ENCODE measurements at places on chromosomes 4 and X.

DNA sequence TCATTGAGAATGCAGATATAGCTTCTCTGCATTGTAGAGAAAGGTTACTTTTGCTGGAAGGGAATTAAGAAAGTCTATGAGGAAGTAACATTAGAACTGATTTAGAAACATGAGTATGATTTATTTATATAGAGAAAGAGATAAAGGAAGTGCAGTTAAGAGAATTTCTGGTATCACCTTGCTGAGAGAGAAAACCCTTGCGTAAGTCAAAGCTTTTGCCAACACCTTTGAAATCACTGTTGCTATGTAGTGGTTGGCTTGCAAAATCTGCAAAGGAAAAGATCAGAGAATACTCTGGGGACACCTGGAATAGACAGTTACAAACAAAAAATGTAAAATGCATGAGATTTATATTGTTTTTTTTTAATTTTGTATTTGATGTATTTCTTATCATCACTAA lies 137.3 kb upstream of the RXFP1 start:
- no peak for DNase-seq

DNA sequence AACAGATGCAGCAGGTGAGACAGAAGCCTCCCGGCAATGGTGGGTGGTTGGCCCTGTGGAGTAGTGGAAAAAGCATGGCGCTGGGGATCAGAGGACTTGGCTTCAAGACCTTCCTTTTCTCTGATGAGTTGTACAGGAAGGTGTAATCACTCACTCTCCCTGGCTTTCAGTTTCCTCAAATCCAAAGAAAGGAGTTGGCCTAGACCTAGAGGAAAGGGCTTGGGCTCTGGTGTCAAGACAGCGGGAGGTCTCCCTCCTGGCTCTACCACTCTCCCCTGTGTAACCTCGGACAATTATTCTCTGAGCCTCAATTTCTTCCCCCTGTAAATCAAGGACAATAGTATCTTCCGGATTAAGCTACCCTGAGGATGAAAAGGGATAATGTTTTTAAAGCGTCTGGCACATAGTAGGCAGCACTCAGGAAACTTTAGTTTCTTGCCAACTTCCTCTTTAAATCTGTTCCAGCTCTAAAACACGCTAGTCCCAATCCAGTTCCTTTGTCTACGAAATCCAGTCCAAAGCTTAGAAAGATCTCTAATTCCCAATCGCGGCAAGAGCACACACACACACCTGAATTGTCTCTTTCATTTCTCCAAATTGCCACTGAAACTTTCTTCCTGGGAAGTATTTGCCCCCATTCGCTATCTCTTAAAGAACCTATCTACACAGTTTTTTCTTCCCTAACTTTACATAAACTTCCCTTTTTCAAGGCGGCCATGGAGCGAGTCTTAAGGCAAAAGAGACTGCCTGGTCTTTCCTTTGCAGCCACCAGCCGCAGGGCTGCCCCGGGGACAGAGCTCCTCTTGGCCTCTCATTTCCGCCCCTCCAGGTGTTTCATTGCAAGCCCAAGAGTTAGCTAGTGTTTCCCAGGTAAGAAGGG lies 29.9 kb upstream of the GPC4 start:
- no peak for DNase-seq

DNA sequence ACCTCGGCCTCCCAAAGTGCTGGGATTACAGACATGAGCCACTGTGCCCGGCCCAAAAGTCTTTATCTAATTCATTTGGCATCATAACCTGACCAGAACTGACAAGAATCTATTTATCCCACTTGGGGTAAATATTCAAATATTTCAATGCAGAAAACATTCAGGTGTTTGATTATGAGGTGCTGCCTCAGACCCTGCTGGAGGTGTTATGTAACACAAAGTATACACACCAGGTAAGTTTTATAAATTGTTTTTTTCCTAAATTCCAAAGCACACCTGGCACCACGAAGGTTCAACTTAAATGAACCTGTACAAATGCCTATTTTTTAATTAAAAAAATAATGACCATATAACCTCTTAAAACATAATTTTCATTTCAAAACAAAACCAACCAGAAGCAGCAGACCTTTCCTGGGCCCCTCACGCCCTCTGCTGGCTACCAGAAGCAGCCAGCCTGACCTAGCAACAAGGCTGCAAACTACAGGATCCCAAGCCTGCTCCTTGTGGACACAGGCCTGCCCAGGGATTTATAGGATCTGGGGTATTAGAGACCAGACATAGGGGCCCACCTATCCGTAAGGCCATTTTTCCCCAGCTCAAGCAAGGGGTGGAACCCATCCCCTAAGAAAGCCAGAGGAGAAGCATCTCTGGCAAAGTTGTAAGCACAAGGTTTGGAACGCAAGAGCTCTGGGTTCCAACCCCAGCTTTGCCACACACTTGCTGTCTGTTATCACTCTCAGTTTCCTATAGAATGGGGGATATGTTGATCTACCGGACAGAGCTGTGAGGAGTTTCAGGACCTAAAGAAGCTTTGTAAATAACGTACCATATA lies 11.7 kb downstream of the OTUD5 start:
- DNase-seq = peak; percentile 24

DNA sequence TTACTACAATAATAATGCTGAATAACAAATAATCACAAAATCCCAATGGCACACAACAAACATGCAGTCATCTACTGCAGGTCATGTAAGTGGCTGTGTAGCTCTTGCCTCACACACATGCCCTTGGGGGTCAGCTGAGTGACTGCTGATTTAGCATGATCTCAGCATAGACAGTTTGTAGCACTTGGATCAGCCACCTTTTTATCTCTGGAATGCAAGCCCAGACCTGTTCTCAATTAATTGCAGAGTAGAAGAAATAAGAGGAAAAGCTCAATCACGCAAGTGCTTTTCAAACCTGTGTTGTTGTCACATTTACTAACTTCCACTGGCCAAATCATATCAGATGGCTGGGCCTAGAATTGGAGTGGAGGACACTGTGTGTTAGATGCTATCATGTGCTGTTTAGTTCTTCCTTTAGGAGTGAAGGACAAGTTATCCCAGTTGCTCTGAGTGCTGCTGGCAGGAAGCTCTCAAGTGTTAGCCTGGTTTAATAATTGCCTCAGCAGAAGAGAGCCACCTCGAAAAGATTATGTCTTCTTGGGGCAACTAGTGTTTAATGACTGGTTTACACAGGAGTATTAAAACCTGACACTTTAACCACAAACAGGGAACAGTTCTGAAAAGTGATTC lies 128.3 kb upstream of the EPHA5 start:
- no peak for DNase-seq

- no peak for DNase-seq
These were observed 8.2 kb downstream of the WDR1 start for GRCh38 chr4:10108391-10108790.

DNA sequence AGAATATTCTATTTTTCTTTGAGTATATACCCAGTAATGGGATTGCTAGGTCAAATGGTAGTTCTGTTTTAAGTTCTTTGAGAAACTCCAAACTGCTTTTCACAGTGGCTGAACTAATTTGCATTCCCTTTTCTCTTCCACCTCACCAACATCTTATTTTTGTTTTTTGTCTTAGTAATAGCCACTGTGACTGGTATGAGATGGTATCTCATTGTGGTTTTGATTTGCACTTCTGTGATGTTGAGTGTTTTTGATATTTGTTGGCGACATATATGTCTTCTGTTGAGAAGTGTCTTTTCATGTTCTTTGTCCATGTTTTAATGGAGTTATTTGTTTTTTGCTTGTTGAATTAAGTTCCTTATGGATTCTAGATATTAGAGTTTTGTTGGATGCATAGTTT lies 24.4 kb downstream of the AIMP1 start:
- DNase-seq = no peak

DNA sequence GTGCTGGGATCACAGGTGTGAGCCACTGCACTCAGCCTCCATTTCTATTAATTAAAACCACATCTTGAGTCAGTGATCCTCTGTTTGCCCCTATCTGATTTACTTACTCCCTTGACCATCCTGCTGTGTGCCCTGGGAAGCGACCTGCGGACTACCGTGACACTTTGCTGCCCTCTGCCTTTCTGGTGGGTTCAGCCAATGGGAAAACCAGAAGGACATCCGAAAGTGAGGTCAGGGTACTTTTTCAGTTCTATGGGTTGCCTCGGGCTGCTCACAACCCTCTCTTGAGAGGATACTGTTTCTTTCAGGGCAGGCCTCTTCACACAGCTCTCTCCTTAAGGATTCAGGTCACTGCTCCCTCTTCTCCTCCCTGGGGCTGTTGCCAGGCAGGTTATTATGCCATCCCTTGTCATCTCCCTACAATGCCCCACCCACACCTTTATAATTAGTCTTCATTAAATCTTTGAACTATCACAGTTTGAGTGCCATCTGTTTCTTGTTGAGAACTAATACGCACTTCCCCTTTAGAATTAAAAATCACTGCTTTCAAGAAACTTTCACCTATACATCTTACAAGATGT lies 21.4 kb downstream of the PLAC8 start:
- no peak for DNase-seq

DNA sequence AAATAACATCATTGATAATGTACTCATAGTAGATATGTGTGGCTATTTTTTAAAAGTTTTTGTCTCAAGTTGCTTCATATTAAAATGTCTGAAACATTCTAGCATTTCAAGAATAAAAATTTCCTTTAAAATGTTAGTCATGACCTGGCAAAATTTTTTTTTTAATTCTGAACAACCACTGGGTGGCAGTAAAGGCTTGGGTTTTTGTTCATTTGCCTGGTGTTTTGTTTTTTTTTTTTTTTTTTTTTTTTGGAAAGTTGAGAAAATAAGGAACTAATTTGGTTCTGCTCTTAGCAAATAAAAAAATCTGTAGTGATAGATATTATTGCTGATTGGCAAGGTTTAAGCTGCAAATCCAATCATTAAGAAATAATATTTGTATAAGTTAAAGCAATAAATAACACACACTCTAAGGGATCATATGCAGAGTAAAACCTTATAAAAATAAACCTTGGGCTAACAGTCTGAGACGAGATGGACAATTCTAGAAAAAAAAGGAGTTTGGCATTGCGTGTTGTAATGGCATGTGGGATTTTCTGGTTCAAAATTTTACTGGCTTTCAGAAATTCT lies 81.4 kb downstream of the CEP44 start:
- no peak for DNase-seq
